ENCODE measurements at places on chromosomes 6 and 20.

GRCh38 chr6:79468116-79468515, 69.1 kb downstream of the LCA5 start:
- no peak for DNase-seq

DNA sequence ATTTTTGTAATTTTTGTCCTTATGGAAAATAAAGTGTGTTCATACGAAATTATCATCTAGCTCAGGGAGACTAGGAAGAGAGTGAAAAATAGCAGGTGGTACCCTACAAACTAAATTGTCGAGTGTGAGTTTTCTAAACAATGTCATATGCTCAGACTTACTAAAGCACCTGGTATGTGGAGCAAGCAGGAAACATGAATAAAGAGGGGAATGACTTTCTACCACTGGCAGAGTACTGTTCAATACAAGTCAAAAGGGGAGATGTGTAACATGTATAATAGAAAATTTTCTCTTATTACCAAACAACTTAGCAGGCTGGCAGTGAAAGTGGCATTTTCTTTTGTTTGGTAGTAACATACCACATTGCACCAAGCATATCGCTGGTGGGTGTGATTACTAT, 36.1 kb downstream of the CTNNBL1 start:
- no peak for DNase-seq

DNA sequence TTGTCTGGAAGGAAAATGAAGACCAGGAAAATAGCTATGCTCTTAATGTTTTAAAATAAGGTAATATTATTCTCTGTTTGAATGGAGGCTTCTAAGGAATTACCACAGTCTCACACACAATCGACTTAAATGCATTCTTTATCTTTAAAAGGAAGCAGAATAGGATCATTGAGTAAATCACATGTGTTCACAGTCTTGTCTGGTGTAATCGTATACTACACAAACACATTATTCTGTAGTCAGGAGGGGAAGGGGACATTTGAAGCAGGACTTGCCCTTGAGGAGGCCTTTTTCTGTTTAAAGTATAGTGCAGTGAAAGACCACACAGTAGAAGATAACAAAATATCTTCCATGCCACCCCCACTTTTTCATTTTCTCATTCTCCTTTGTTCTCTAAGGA, 20.6 kb upstream of the REV3L start:
- no peak for DNase-seq

- DNase-seq = no peak
These were observed 33.6 kb upstream of the BTN3A2 start for GRCh38 chr6:26331218-26332073.

GRCh38 chr6:52524918-52525317, 51.9 kb downstream of the TRAM2 start:
- no peak for DNase-seq

- DNase-seq = no peak
These were observed 71.8 kb downstream of the FOXF2 start for GRCh38 chr6:1461207-1461606.

GRCh38 chr20:23607497-23608245, 2.0 kb upstream of the CST9 start:
- no peak for DNase-seq

DNA sequence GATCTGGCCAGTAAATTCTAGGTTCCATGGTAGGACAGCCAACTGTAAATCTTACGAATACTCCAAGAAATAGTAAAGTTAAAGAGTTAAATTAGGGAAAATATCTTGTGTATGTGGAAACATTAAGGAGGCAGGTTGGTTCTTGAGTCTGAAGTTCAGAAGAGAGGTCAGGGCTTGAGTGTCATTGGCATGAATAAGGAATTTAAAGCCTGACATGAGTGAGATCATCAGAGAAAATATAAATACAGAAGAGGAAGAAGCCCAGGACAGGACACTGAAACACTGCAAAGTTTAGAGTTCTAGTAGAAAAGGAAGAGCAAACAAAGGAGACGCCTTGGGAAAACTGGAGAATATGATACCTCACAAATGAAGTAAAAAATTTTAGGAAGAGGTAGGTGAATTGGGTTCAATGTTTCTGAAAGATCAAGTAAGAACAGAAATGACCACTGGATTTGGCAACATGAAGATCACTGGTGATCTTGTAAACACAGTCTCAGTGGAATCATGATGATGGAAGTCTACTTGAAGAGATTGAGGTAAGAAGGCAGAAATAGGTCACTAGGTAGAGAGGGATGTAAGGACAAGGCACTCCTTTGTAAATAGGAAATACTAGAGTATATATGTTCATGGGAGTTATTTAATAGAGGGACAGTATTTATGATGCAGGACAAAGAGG, 41.6 kb upstream of the SYNCRIP start:
- DNase-seq = no peak

- no peak for DNase-seq
These were observed 31.6 kb upstream of the EZR start for GRCh38 chr6:158850807-158851115.

Data from stimulated activated CD8-positive, alpha-beta memory T cell treated with anti-CD3 and anti-CD28 coated beads, Interleukin-7, amount 100 ng/mL, for 24 hours (primary cell).